NCI-H1417 treated with DMSO at 0.1 percent for 48 hours (cell line): ENCODE measurements at places on chromosomes 2 and 18.

DNA sequence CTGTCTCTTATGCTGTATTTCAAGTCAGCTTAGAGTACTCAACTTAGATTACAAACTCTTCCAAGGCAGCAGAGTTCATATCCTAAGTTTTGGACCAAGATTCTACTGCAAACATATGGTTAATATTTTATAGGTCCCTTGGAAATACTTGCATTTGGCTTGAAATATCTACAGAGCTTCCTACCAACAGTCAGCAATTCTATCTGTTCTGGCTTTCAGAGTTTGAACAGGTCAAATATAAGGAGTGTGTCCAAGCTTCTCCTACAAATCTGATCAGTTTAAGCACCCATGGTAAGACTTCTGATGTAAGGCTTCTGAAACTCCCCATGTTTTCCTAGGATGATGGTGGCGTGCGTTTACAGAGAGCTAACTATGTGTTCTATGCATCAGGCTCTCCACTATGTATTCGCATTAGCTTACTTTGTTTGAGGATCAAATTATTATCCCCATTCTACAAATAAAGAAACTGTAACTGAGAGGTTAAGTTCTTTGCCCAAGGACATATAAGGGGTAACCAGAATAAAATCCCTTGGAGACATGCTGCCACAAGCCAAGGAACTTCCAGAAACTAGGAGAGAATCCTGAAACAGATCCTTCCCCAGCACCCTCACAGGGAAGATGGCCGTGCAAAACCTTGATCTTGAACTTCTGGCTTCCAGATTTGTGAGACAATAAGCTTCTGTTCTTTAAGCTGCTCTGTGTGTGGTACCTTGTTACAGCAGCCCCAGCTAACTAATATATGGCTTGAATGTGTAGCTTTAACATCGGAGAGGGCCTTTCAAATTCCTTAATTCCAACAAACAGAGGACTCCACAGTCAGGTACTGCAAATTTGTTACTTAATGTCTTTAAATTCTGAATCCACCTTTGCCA lies 55.1 kb downstream of the ATP8B1 start:
- DNase-seq = peak; percentile 75

GRCh38 chr2:48026865-48027264 lies 120.6 kb upstream of the FBXO11 start:
- DNase-seq = no peak

DNA sequence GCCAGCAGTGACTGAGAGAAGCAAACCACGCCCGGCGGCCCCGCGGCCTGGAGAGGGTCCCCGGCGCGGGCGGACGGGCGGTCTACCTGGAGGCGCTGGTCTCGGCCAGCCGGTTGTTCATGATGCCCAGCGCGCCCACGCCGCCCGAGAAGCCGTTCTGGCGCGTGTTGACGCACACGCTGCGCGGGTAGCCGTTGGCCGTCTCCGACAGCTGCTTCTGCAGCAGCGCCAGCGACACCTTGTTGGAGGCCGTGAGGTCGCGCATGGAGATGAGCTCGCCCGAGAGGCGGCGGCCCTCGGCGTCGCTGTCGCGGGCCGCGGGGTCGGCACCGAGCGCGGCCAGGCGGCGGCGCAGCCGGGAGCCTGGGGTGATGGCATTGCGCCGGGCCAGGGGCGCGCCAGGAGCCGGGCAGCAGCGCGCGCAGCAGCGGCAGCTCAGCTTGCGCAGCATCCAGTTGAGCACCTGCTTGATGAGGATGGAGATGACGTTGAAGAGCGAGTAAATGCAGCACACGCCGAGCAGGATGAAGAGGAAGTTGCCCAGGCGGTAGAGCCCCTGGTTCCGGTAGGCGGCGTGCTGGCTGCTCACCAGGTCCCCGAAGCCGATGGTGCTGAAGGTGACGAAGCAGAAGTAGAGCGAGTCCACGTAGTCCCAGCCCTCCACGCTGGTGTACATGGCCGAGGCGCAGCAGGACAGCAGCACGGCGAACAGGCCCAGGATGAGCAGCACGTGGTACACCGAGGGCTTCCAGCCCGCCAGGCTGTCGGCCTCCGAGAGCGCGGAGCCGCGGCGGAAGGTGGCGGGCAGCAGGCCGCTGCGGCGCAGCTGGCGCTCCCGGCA lies 118.1 kb downstream of the MSH2 start:
- DNase-seq = peak; percentile 80

GRCh38 chr2:147382322-147382948 lies 462.4 kb upstream of the ACVR2A start:
- peak; percentile 16 for DNase-seq

- DNase-seq = no peak
These were observed 190.7 kb upstream of the RBBP8 start for GRCh38 chr18:22742409-22742808.

DNA sequence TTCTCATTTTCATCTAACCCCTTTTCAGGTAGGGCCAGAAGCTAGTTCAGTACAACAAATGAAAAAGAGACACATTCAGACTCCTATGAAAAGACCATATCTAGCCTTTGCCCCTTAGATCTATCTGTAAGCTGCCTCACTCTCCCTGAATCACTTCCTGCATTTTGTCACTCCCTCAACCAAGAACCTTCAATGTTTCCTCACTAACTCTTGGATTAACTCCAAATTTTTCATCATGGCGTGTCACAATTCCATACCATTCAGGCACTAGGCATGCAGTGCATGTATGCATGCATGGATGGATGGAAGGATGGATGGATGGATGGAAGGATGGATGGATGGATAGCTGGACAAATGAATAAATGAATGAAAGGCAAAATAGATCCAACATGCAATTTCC lies 356.9 kb downstream of the TNS1 start:
- DNase-seq = no peak

DNA sequence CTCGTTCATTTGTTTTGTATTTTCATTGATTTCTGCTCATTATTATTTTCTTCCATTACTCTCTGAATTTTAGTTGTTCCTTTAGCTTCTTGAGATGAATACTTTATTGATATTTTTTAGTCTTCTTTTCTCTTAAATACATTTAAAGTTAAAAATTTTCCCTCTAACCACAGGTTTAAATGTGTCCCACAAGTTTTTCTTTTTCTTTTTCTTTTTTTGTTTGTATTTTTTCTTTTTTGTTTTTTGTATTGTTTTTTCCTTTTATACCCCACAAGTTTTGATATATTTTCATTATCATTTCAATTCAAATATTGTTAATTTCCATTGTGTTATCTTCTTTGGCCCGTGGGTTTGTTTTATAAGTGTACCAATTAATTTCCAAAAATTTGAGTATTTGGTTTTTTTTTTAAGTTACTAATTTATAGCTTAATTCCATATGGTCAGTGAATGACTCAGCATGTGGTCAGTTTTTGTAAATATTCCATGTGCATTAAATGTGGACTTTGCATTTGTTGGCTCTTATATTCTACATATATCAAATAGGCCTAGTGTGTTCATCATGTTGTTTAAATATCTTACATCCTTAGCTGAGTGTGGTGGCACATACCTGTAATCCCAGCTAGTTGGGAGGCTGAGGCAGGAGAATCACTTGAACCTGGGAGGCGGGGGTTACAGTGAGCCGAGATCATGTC lies 16.2 kb downstream of the CENPO start:
- DNase-seq = no peak
